ENCODE measurements at places on chromosomes 11 and 22.

DNA sequence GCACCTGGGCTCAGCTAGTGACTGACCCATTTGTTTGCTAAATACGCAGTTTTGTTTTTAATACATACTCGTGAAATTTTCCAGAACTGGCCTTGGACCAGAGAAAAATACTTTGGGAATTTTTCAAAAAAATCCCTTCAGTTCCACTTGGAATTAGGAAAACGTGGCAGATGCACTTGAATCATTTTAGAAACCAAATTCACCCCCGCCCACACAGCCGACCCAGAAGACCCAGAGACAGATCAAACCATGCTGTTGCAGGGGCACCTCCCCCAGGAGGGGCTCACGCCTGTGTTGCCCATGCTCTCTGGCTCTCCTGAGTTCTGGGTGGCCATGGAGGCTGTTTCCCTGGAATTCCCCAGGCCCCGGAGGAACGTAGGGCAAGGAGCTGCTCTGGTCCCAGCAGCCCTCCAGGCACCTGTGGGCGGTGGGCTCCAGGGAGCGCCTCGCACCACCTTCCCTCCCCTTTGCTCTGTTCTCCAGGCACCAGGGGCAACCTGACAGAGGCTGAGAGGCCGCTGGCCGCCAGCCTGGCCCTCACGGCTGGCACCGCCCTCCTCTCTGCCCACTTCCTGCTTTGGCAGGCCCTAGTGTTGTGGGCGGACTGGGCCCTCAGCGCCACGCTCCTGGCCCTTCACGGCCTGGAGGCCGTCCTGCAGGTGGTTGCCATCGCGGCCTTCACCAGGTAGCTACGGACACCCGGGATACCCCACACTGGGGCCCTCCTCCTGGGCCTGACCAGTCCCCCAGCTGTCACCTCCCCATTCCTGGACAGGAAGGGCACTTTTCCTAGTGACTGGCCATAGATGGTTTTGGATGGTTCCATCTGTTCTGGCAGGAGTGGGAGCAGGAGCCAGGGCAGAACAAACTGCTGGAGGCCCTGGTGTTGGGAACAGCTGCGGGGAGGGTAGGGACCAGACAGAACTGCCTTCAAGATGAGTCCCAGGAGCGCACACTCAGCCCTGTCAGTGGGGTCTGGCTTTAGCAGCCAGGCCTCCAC, 3.3 kb upstream of the EPS8L2 start:
- no peak for DNase-seq

DNA sequence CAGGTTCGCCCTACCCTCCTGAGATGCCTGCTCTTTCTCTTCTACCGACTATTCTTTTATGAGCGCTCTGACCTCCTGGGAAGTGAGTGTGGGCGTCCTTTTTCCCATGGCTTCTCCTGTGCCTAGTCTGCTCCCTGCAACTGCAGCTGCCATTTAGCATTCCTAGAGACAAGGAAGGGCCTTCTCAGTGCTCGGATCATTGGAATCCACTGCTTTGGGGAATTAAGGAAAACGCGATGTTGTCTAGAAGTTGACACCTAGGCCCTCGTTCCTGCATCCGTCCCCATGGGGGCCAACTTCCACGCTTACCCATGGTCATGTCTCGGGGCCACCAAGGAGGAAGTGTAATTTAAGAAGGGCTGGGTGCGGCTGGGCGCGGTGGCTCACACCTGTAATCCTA, 95.4 kb downstream of the BCR start:
- DNase-seq, result no peak

DNA sequence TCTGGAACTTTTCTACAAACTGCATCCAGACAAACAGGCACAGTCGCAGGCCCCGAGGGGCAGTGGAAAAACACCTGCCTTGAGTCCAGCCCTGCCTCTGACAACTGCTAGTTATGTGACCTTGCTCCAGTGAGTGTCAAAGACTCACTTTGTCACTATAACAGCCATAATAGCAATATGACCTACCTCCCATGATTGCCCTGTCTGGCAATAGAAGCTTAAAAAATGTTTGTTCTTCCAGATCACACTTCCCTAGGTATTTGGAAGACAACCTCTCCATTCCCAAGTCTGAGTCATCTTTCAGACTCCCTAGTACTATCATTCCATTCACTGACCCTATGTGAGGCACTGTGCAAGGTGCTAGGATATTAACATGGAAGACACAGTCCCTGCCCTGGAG, 74.5 kb downstream of the RPL27A start:
- DNase-seq, result no peak

- no peak for DNase-seq
Observed at GRCh38 chr22:46163557-46163888, 13.2 kb downstream of the PPARA start.

DNA sequence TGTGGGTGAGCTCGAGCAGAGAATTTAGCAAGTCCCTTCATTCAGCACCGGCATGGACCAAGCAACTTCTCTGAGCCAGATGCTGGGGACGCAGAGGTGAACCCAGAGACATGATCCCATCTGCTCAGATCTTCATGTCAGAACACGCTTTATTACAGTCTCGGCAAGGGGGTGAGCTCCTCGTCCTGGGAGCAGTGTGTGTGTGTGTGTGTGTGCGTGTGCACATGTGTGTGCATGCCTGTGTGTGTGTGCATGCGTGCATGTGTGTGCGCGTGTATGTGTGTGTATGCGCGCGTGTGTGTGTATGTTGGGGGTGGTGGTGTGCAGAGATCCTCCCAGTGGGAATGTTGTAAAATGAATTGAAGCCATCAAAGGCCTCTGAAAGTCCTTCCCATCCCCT, 9.8 kb downstream of the MIAT start:
- no peak for DNase-seq

All from stimulated activated CD8-positive, alpha-beta memory T cell treated with anti-CD3 and anti-CD28 coated beads, Interleukin-12 subunit alpha, Interleukin-12 subunit beta, amount 100 ng/mL, for 4 hours (primary cell).